ENCODE measurements at places on chromosomes 11 and 22.

DNA sequence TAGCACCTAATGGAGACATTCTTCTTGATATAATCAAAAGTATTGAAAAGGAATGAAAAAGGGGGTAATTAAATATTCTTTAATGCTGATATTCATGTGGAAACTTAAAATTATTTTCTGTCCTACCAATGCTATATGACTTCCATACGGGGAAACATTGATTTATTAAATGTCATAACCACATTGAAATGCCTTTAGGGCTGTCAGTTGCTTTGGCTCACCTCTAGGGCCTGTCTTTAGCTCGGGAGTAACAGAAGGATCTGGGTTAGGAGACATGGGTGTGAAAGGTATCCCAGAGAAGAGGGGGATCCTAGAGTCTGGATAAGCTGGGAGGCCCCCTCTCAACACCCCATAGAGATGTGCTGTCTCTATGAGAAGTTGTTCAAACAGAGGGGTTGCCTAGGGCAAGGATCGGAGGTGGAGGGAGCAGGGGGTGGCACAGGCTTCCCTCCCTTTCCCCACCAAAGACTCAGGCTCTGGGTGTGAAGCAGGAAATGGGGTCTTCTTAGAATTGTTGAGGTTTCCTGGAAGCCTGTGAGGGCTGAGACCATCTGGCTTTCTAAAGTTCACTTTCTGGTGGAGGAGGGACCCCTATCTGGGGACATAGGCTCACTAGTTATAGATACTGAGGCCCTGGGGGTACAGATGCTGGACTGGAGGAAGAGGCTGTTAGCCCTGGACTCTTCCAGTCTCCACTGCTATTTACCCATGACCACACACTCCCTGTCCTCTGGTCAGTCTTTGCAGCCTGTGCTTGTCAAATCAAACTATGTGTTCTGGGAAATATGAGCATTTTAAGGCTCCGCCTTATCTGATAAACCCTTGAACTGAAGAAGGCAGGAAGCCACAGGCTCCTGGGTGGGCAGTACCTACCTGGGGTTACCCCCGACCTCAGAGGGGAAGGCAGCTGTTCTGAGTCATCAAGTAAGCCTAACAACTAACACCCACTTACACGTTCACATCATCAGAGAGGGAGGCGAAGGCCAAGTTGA lies 55.8 kb upstream of the RRAS2 start:
- no peak for DNase-seq

- DNase-seq = no peak
Observed at GRCh38 chr11:61694946-61695706, 14.9 kb downstream of the DAGLA start.

- no peak for DNase-seq
Observed at GRCh38 chr22:27348634-27349033, 452.9 kb downstream of the MN1 start.

DNA sequence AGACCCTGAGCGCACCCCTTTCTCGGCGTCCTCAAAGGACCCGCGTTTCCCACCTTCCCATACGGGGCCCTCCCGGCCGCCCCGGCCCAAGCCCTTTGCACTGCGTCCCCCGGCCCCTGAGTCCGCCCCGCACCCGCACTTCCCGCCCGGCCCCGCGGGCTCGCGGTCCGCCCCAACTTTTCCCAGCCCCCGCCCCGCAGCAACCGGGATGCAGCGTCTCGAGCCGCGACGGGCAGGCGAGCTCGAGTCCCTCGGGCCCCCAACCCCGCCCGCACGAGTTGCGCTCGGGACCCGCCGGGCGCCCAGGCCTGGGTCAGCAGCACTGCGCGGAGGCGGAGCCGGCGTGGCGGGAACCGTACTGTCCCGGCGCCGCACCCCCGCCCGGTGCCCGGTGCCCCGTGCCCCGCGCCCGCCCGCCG lies 371 bp downstream of the SMCO4 start:
- no peak for DNase-seq

- no peak for DNase-seq
Observed at GRCh38 chr11:9315078-9315688, 790 bp upstream of the TMEM41B start.

DNA sequence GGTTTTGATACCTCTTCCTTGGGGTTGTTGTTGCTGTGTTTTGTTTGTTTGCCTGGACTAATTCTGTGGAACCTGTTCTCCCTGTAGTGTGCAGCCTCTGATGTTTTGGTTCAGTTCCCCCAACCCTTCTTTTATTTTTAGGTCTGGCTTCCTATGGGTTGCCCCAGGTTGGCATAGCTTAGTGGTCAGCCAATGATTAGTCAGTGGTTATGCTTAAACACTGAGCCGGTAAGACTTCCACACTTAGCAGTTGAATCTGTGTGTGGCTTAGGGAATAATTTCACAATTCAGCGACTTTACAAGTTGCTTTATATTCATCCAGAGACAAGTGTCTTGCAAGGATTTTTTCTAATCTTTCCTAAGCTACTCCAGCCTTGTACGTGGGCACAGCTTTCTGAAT lies 78.6 kb upstream of the CLPB start:
- no peak for DNase-seq

DNA sequence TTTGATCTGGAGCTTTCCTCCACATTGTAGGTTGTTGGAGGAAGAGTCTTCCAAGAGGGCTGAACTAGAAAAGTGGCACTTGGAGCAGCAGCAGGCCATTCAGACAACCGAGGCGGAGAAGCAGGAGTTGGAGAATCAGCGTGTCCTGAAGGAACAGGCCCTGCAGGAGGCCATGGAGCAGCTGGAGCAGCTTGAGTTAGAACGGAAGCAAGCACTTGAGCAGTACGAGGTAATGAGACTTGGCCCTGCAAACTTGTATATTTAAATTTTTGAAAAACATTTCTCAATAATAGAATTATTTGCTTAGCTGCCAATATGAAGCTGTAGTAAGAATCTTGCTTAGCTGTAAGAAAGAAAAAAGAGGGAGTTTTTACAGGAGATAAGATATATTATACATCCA lies 84.0 kb downstream of the SWAP70 start:
- no peak for DNase-seq

GRCh38 chr11:88292171-88292843 lies 45.2 kb downstream of the CTSC start:
- no peak for DNase-seq

DNA sequence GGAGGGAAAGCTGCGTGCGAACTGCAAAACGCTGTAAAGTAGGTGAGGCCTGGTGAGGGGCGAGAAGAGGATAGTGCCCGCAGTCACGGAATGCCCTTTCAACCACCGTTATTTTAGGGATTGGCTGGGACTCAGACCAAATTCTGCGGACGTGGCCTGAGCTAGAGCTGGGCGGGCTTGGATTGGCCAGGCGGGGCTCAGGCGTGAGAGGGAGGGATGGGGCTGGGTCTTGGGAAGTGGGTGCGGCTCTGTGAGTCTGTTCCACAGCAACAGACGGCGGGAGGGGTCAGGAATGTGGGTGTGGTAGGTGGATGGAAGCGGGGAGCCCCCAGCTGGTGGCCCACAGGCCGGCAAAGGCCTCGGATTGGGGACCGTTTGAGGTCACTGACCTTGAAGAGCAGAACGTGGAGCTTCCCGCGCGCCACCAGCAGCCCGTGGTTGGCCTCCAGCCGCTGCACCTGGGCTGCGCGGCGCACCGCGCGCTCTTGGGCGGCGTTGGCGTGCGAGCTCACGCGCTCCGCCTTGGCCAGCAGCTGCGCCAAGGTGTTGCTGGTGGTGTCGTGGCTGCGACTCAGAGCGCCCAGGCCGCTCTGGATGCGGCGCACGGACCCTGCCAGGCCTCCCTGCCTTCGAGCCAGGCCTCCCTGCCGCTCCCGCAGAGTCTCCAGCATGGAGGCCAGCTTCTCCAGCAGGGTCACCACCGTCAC lies 444 bp downstream of the CAVIN3 start:
- DNase-seq = no peak

GRCh38 chr11:14809466-14809865 lies 82.6 kb downstream of the CYP2R1 start:
- no peak for DNase-seq

- DNase-seq = no peak
Observed at GRCh38 chr11:33553486-33553885, 147.1 kb downstream of the C11orf91 start.

GRCh38 chr22:48944433-48944750 lies 883.3 kb downstream of the BRD1 start:
- DNase-seq = no peak

- no peak for DNase-seq
Observed at GRCh38 chr22:37427711-37428635, 694 bp upstream of the ELFN2 start.

Measured in NCI-H1436 treated with DMSO at 0.1 percent for 48 hours (cell line).